ENCODE measurements at places on chromosomes 1 and 21.

- no peak for DNase-seq
Observed at GRCh38 chr1:158274797-158275196, 14.9 kb upstream of the CD1C start.

GRCh38 chr1:43206600-43207228 lies 34.6 kb downstream of the CFAP57 start:
- peak; percentile 98 for DNase-seq

- DNase-seq, result no peak
Observed at GRCh38 chr1:29122682-29123052, 1.0 kb downstream of the TMEM200B start.

GRCh38 chr21:17359781-17360180 lies 153.1 kb upstream of the CXADR start:
- DNase-seq, result peak; percentile 45

DNA sequence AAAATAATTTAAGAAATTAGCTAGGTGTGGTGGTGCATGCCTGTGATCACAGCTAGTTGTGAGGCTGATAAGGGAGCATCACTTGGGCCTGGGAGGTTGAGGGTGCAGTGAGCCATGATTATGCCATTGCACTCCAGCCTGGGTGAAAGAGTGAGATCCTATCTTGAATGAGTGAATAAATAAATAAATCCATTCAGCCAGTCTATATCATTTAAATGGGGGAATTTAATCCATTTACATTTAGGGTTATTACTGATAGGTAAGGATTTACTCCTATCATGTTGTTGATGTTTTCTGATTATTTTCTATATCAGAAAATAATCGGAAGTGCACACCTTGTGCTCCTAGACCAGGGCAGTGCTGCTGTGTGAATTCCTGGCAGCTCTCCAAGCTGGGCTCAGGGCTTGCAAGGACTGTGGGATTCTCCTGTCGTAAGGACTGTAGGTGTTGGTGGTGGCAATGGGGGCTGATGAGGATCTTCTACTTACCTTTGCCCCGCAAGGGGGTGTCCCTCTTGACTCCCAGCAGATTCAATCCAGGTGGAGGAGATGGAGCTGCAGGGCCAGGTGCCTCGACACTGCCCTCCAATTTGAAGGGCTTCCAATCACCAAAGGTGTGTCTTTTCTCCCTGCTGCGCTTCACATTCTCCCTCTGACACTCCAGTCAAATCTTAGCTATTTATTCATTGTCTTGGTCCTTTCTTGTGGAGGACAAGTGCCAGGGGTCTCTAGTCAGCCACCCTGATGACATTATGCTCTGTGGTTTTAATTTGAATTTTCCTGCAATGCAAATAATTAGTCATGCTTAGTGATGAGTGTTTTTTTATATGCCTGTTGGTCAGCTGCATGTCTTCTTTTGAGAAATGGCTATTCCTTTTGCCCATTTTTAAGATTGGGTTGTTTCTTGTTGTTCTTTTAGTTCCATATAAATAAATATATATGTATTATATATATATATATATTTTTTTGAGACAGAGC lies 14.1 kb upstream of the TRAPPC10 start:
- DNase-seq, result no peak

DNA sequence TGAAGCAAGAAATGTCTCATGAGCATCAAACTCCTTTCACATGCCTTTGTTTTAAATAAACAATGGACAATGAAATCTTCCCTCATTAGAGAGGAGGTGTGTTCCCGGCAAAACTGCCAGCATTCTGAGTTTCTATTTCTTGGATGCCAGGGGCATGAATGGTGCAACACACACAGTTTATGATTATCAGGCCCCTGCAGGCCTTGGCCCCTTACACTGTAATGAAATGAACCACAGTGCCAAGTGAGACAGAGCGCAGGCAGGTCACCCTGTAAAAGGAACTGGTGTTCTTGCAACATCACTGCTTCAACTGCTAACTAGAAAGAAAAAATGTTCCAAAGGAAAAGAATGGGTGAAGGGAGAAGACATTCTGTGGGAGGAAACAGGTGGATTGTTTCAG lies 3.8 kb upstream of the PIGC start:
- no peak for DNase-seq

DNA sequence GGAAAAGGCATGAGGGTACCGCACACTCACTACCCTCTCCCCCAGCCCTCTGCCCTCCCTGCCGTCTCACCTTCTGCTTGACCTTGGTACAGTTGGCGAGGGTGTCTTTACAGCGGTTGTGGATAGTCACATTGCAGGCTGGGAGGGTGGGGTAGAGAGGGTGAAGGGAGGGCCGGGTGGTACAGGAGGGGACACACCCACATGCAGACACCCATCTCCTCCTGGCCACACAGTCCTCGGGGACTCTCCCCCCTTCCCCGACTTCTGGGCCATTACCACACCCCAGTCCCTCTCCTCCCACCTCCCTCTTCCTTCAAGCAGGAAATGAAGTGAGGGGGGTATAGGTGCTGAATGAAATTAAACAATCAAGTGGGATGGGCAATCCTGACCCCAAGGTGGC lies 11.6 kb downstream of the ARHGEF2 start:
- no peak for DNase-seq

GRCh38 chr1:34083974-34084373 lies 81.1 kb downstream of the CSMD2 start:
- no peak for DNase-seq

DNA sequence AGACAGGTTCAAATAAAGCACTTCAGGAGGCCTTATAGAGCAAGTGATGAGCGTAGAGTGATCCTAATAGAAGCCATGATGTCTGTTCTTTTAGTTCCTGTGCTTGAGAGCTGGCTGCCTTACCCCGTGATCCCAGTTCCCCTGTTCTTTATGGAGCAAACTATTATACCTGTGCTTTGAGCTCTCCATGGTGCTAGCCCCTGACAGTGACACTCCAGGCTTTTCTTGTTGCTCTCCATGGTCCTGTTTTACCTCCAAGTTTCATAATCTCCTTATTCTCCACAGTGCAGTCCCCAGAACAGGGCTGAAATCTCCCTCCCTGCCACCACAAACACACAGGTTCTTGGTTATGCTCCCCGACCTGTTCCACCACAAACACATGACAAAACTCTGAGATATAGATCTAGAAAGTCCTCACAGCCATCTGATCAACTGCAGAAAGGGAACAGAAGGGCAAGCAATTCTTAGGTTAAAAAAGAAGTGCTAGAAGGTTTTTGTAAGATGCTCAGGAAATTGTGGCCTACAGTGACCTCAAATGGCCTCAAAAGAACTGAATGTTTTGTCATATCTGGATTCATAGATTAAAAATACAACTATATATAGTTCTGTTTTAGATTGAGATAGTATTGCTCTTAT lies 6.0 kb downstream of the CADM3 start:
- DNase-seq, result peak; percentile 48

DNA sequence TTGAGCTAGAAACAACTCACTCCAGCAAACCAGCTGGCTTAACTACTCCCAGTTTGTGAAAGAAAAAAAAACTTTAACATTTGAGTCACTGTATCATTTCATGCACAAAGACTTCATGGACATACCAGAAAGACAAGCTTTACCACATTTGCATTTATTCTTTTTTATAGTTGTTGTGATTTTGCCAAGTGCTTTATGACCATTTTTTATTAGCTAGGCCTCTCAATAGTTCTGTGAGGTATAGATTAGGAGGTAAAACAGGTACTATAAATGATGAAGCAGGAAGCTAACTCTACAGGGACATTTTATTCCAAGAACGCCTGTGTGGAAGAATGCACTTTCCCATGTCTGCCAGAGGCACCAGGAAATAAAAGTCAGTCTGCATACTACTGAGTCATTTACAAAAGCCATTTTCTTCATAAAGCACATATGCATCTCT lies 8.2 kb upstream of the DENND1B start:
- DNase-seq, result no peak

DNA sequence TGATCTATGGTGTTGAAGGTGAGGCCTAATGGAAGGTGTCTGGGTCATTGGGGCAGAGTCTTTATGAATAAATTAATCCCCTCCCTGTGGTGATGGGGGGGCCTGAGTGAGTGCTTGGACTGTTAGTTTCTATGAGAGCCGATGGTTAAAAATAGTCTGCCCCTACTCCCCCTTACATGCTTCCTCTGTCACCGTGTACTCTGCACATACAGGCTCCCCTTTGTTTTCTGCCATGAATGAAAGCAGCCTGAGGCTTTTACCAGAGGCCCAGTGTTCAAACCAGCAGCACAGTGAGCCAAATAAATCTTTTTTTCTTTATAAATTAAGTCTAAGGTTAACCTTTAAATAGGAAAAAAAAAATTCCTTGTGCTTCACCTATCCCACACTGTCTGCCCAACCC lies 657.0 kb downstream of the AMY1C start:
- DNase-seq, result no peak

GRCh38 chr1:94709891-94710581 lies 110.1 kb upstream of the SLC44A3 start:
- no peak for DNase-seq

GRCh38 chr1:248686815-248687214 lies 15.8 kb downstream of the OR14I1 start:
- no peak for DNase-seq

- no peak for DNase-seq
Observed at GRCh38 chr21:44618504-44618903, 6.6 kb downstream of the KRTAP10-8 start.
